ENCODE measurements at places on chromosomes 13 and 19. TPM values are rescaled to one million over a fixed set of nuclear protein-coding genes. Genes with fewer than 3 reads are reported as not detected.

Gene PSG2
- total RNA-seq: not detected

Gene OR7A5
- not detected for total RNA-seq

Gene MLLT1
- total RNA-seq: 39.9 TPM

- DNase-seq: no peak
Observed at GRCh38 chr19:30344446-30345425, 27.4 kb upstream of the ZNF536 start.

Gene ZNF90
- 0.91 TPM for total RNA-seq

GRCh38 chr19:19451429-19452242 lies 46.2 kb downstream of the GATAD2A start:
- DNase-seq: no peak

Gene ZNF155
- total RNA-seq: 7.7 TPM

- DNase-seq: no peak
Observed at GRCh38 chr13:113938716-113939115, 35.2 kb downstream of the C13orf46 start.

DNA sequence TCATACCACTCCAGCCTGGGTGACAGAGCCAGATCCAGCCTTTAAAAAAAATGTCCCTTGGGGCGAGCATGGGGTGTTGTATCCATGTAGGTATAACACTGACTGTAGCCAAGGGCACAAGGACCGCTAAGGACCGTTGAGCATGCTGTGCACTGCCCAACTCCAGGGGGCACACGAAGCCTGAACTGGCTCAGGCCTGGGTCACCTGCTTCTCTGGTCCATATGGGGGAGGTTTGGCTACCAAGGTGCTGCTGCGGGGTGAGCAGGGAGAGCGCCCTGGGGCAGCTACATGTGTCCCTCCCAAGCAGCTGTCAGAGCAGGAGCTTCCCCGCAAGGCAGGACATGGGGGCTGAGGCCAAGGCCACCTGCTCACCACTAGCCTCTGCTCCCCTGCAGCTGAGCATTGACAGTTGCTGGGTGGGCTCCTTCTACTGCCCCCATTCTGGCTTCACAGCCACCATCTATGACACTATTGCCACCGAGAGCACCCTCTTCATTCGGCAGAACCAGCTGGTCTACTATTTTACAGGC lies 16.3 kb downstream of the CATSPERG start:
- no peak for DNase-seq

GRCh38 chr19:3975637-3976087 lies 4.8 kb upstream of the DAPK3 start:
- no peak for DNase-seq

Gene POLR1D
- total RNA-seq: 71.9 TPM

DNA sequence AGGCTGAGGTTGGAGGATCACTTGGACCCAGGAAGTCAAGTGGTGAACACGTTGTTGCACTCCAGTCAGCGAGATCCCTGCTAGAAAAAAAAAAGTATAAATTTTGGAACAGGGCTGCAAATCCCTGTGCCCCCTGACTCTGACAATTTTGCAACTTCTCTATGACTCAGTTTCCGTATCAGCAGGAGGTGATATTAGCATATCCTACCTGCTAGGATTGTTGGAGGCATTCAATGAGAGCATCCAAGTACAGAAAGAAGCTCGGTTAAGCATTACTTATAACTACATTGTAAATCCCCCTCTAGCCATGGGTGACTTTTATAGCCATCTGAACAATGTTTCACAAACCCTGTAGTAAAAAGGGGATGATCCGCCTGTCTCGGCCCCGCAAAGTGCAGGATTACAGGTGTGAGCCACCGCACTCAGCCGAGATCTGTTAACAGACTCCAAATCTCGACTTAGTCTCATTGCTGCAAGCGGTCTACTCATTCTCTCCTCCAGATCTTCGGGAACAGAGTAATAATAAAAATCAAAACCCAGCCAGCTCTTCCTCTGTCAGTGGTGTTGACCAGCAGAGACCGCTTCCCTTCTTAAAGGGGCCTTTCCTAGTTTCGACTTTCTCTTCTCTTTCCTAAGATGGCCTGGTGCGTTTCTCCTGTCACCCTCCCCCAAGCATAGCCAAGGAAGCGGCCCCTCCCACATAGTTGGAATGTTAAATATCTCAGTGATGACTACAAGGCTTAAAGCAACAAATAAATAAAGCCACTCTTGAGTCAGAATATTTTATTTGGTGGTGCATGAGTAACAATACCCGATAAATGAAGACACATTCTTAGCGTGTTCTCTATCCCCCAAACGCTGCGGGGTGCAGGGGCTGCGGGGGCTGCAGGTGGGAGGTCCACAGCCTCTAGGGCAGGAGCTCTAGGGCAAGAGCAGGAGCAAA lies 10.3 kb upstream of the BICRA start:
- DNase-seq: peak; percentile 48

Gene SIGLEC14
- total RNA-seq: 2.1 TPM
